ENCODE measurements at places on chromosomes 13 and 19. TPM values are rescaled to one million over a fixed set of nuclear protein-coding genes. Genes with fewer than 3 reads are reported as not detected.

Gene TMPRSS9
- not detected for total RNA-seq

Gene ZNF610
- total RNA-seq: 2.9 TPM

Gene TEX101
- not detected for total RNA-seq

Gene SPRYD7
- total RNA-seq: 3.9 TPM

Gene BRSK1
- total RNA-seq: 5.2 TPM

Gene ZNF416
- total RNA-seq: 6.8 TPM

Gene PALM
- 3.9 TPM for total RNA-seq

Gene CGB8
- total RNA-seq: not detected

Gene GCDH
- 55.3 TPM for total RNA-seq

Gene EHD2
- total RNA-seq: 244 TPM

Gene DIRAS1
- total RNA-seq: 12.4 TPM

Gene HSD11B1L
- total RNA-seq: 27.3 TPM

Gene ONECUT3
- not detected for total RNA-seq

Gene ENOX1
- 1.6 TPM for total RNA-seq

Gene DACT3
- total RNA-seq: 15.5 TPM

Gene HCN2
- total RNA-seq: 1.7 TPM

Gene TNFAIP8L1
- 2.0 TPM for total RNA-seq

Gene CGB3
- total RNA-seq: not detected

Gene WDR87
- under 0.01 TPM for total RNA-seq

Gene KLK4
- not detected for total RNA-seq

Gene LPAR2
- total RNA-seq: 2.6 TPM

Gene MEF2B
- total RNA-seq: 0.17 TPM

Gene ZNF577
- 8.3 TPM for total RNA-seq

Gene PRX
- 2.2 TPM for total RNA-seq

Gene NFIX
- 204 TPM for total RNA-seq

Gene GGACT
- 4.0 TPM for total RNA-seq

Gene FPR3
- not detected for total RNA-seq

Gene COL5A3
- total RNA-seq: 5.0 TPM
